ENCODE measurements at places on chromosomes 12 and 14.

GRCh38 chr14:67644428-67644827 lies 24.7 kb downstream of the ARG2 start:
- DNase-seq: no peak

- no peak for DNase-seq
These were observed 156.3 kb downstream of the NUBPL start for GRCh38 chr14:31717294-31718085.

DNA sequence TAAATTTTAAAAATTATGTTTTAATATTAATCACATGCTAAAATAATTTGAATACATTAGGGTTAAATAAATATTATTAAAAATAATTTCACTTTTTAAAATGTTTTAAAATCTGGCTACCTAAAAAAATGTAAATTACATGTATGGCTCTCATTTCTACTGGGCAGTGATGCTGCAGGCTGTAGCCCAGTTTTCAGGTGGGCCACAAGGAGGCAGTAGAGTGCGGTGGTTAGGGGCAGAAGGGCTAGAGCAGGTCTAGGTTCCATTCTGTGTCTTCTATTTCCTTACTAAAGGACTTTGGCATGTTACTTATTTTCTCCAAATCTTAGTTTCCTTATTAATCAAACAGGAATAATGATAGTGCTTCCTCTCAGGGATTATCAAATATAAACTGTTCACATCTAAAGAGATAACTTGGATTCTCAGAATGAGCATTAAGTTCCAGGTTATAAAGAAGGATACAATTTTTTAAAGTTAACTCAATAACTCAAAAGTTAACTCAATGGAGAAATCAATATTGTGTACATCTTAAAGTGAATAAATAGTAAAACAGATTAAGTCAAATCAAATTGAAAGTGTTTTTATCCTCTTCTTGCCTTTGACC lies 54.9 kb upstream of the OVCH1 start:
- peak; percentile 14 for DNase-seq

DNA sequence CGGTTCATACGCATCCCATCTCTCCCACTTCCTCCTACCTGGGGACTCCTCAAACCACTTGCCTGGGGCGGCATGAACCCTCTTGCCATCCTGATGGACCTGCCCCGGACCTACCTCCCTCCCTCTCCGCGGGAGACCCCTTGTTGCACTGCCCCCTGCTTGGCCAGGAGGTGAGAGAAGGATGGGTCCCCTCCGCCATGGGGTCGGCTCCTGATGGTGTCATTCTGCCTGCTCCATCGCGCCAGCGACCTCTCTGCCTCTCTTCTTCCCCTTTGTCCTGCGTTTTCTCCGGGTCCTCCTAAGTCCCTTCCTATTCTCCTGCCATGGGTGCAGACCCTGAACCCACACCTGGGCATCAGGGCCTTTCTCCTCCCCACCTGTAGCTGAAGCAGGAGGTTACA lies 3.6 kb downstream of the WNT1 start:
- DNase-seq: no peak

DNA sequence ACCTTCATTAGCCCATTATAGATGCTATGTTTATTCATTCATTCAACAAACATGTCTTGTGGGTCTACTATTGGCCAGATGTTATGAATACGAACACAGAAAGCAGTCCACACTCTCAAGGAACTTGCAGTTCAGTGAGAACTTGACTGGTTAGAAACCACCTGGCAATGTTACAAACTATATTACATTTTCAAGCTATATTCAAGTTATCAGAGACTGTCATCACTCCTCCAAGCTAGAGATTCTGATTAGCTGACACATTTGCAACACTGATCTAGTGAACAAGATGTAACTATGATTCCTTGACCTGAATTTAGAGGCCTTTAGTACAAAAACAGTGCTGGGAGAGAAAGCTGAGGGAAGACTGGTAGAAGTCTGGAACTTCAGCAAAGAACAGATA lies 170.7 kb upstream of the EEA1 start:
- DNase-seq: no peak

DNA sequence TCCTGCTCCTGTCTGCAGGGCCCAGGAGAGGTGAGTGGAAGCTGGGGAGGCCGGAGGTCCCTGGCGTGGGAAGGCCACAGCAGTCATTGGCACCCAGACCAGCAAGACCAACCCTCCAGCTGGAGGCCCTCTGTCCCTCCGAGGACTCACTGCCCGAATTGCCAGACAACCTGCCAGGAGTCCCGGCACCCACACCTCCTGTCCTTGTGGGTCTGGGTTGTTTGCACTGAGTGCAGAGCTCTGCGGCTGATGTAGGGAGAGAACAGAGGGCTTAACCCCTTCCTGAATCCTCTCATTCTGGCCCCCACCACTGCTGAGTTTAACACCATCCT lies 204.9 kb downstream of the KIF26A start:
- DNase-seq: no peak

- no peak for DNase-seq
These were observed 29.9 kb downstream of the PXN start for GRCh38 chr12:120235369-120236323.

DNA sequence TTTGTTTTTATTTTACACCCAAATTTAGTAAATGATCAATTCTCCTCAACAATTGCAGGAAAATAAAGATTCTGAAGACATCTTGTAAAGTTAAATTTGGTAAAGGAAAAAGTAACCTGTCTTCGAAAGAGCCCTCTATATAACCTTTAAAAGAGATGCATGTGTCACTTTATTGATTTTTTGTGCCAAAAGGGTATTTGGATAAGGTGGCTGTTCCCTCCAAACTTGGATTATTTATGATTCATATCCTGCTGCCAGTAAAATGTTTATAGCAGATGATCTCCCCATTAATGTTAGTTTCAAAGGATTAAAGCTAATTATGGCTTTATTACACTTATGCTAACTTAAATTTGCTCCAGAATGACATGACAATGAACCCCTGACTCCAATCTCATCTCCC lies 98.8 kb downstream of the DUSP6 start:
- no peak for DNase-seq

DNA sequence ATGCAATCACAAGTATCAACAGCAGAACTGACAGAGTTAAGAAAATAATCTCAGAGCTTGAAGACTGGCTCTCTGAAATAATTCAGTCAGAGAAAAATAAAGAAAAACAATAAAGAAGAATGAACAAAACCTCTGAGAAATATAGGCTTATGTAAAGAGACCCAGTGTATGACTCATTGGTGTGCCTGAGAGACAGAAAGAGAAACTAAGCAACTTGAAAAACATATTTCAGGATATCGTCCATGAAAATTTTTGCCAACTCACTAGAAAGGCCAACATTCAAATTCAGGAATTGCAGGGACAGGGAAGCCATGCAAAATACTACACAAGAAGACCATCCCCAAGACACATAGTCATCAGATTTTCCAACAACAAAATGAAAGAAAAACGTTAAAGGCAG lies 56.2 kb downstream of the APOBEC1 start:
- DNase-seq: no peak

DNA sequence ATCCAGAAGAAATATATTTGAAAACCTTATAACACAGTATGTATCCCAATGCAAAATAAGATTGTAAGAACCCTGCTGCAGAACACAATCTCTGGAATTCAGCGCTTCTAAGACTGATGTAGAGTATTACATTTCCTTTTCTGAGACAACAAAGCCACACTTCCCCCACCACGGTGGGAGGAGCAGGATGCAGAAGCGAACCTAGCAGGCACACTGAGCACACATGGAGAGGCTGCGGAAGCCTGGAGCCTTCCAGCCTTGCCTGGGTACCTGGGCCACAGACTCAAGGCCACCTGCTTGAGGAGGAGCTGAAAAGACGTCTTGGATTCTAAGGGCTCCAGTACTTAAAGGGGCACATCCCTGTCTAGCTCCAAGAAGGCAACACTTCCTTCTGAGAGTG lies 46.4 kb downstream of the TCHP start:
- no peak for DNase-seq

DNA sequence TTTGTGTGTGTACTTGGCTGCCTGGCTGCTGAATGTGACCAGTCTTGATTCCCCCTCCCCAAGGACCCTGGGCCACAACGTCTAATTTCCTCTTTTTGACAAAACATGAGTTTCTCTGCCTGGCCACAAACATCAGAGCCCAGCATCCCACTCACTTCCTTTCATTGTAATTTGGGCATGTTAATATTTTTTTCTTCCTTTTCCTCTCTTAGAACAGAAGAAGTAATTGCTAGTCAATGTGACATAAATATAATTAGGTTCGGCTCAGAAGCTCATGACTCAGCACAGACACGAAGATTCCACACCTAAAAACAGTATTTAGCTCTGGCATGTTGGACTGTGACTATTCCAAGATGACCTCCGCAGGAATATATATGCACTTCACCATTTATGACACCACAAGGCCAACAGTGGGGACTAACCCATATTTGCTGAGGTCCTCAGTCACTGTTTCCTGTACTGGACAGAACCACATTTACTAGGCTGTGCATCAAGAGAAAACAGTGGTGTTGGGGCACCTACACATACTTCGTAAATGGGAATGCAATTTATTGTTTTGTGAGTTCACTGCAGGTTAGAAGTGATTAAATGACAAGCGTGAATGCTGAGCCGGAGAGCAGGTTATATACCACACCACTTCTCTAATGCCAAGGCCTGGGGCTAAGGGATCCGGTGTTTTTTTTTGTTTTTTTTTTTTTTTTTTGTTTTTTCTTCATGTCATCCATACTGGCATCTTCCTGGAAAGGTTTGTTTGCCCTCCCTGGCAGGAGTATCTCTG lies 4.2 kb downstream of the GSG1 start:
- DNase-seq: no peak

GRCh38 chr12:8860165-8860961 lies 37.9 kb downstream of the A2ML1 start:
- no peak for DNase-seq

GRCh38 chr12:96240656-96241055 lies 46.5 kb downstream of the ELK3 start:
- no peak for DNase-seq

DNA sequence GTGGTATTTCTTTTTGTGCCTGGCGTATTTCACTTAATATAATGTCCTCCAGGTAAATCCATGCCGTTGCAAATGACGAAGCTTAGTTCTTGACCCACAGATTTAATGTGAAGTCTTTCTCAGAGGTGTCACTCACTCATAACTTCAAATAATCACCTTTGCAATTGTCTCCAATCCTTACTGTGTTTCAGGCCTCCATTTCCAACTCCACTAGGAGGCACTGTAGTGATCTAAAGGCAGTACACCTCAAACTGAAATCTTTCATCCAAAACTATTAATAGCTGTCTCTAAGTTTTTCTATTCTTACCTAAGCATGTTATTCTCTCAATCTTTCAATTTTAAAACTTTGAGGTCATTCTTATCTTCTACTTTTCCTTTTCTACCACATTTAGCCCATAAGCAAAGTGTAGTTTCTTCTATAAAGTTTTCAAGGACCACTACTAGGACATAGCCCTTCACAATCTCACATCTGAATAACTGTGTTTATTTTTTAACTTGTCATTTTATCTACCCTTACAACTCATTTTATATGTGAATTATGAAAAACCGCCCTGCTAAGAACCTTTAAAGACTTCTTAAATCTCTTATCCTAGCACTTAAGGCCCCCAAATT lies 25.5 kb upstream of the FBXO34 start:
- DNase-seq: peak; percentile 6

DNA sequence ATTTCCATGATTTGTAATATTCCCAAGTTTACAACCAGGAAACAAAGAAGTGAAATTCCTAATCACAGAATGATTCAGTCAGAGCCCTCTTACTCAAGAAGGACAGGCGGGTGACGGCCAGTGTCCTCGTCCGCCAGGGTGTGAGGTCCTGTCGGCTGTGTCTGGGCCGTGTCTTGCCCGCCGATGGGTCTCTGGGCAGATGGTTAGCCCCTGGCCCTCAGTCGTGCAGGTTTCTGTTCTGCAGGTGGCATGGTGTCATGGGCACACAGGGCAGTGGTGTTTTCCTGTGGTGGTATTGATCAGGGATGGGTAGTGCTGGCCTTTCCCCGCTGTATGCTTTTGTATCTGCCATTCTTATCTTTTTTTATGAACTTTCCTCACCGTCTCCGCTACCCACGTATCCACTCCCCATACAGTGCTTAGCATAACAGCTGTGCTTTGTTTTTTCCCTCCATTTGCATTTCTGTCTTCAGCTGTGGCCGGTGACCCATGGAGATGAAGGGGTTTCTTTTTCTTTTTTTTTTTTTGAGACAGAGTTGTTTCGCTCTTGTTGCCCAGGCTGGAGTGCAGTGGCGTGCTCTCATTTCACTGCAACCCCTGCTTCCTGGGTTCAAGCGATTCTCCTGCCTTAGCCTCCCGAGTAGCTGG lies 100.7 kb downstream of the TSPAN9 start:
- DNase-seq: no peak

DNA sequence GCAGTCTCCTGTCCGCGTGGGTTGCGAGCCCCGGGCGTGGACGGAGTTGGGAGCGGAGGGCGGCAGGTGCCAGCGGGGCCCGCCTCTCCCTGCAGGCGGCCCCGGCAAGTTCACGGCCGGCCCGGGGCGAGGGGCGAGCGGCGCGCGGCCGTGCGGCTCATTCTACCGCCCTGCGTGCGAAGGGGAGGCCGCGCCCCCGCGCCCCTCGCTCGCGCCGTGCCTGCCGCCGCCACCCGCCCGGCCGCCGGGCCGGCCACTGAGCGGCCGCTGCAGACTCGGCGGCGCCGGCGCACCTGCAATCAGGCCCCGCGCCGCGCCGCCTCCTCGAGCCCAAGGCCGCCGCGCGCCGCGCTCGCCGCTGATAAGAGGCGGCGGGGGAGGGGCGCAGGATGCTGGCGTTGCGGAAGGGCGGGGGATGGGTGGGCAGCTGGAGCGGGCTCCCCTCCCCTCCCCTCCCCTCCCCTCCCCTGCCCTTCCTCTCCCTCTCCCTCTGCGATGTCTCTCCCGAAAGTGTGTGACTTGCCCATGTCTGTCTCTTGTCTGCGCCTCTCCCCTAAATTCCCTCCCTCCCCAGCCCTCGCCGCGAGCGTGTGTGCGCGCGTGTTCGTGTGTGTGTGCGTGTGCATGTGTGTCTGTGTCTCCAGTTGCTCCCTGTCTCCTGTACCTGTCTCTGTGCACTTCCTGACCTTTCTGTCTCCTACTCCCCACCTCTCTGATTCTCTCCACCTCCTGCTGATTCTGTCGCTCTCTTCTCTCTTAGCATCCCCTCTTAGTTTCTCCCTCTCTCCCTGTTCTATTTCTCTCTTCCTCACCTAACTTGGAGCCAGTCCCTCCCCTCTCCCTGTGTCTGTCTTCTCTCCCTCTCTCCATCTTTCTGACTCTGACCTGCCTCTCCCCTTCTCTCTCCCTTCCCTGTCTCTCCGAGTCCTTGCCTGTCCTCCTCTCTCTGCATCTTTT lies 768.1 kb upstream of the TBX3 start:
- no peak for DNase-seq

Measured in stimulated activated CD4-positive, alpha-beta T cell treated with anti-CD3 and anti-CD28 coated beads, Interleukin-12 subunit alpha, Interleukin-12 subunit beta, amount 100 ng/mL, for 24 hours (primary cell).